HT-29 (cell line): ENCODE measurements at places on chromosomes 6 and 20.

DNA sequence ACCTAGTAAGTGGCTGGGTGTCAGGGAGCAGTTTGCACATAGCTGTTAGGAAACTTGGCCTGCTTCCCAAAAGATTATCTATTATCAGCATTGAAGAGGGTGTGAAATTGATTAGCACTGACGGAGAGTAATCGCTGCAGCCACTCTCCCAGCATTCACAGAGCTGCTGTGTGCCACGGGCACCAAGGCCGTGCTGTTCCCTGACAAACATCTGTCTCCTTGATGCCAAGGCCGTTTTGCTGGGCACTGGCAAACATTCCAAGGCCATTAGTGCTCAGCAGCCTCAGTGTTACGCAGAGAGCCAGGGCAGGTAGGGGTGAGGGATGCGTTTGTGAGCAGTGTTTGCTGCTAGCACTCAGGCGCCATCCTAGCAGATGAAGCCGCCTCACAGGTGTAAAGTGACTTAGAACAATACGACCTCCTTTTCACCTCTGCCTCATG is 57.7 kb upstream of the VSTM2L start:
- no peak for DNase-seq

DNA sequence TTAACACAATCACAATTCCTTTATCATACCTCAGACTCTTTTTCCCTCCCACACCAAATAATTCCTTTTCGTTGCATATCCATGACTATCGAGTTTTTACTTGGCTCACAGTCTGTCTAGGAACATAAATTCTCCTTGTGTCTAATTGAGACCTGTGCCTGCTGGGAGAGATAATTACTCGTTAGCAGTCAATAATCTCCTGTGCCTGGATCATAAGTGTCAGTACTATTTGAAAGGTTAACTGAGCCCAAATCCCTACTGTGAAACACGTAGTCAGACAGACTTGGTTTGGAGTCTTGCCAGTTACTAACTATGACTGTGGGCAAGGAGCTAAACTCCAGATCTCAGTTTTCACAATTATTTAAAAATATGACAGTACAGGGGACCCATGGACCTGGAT is 5.7 kb upstream of the CTNNBL1 start:
- DNase-seq = no peak

DNA sequence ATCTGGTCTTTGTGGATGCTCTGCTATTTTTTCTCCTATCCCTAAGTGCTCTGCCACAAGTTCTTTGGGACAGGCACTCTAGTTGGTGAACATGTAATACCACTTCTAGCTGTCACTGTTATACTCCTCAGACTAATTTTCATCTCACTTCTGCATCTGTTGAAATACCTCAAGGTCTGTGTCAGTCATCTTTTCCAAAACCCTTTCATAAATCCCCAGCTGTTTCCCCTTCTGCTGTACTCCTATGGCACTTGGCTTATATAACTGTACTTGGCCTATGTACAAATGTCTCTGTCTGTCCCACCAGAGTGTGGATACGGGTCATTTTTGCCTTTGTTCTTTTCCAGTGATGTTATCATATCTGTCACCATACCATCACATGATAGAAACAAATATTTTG is 124.2 kb downstream of the FHL5 start:
- DNase-seq = no peak

DNA sequence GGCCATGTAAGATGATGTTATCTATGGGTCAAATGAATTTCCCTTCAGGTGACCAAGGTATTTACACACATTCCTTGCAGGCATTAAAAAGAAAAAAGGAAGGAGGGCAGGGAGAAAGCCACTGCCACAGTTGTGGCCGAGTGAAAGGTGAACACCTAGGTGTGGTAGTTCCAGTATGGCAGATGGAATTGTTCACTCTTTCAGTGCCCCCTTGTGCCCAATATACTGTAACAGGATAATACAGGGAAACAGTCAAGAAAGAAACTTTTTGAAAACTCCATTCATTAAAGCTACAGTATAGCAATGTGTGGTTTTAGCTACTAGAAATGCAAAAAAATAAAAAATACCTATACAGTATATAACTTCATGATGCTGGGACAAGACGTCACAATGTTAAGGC is 52.1 kb downstream of the BMP2 start:
- peak; percentile 69 for DNase-seq

- DNase-seq = no peak
Measured at GRCh38 chr6:142863981-142864380, 81.0 kb downstream of the HIVEP2 start.

- no peak for DNase-seq
Measured at GRCh38 chr20:51267679-51268078, 244.8 kb upstream of the KCNG1 start.
